ENCODE measurements at places on chromosomes 4 and X. TPM values are rescaled to one million over a fixed set of nuclear protein-coding genes. Genes with fewer than 3 reads are reported as not detected.

Gene FGF5
- 9.0 TPM for total RNA-seq

Gene BEX5
- not detected for total RNA-seq

GRCh38 chrX:7635604-7636003 is 207.4 kb upstream of the VCX start:
- DNase-seq: no peak

Gene CHRNA9
- 0.29 TPM for total RNA-seq

- DNase-seq: no peak
These were observed 50.7 kb downstream of the MXRA5 start for GRCh38 chrX:3295731-3296130.

Gene SUV39H1
- 13.0 TPM for total RNA-seq

Measured in LHCN-M2 (cell line).